ENCODE measurements at places on chromosomes 3 and 15.

DNA sequence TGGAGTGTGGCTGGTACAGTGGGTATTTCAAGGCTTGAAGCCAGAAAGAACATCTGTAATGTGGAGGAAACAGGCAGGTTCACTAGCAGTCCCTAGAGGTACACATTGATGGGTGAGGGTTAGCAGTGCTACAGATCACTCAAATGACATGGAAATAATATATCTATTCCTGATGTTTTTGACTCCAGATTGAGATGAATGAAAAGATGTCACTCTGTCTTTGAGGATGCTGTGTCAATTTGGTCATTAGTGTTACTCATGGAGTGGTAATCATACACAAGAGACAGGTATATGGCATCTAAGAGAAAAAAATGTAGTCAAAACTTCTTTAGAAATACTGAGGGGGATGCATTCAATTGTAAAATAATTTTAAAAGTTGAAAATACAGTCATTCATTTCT lies 135.1 kb downstream of the ZIC1 start:
- no peak for DNase-seq

GRCh38 chr3:168091941-168092340 lies 3.8 kb downstream of the GOLIM4 start:
- no peak for DNase-seq

- DNase-seq = no peak
Observed at GRCh38 chr15:64969401-64969800, 20.3 kb downstream of the SPG21 start.

DNA sequence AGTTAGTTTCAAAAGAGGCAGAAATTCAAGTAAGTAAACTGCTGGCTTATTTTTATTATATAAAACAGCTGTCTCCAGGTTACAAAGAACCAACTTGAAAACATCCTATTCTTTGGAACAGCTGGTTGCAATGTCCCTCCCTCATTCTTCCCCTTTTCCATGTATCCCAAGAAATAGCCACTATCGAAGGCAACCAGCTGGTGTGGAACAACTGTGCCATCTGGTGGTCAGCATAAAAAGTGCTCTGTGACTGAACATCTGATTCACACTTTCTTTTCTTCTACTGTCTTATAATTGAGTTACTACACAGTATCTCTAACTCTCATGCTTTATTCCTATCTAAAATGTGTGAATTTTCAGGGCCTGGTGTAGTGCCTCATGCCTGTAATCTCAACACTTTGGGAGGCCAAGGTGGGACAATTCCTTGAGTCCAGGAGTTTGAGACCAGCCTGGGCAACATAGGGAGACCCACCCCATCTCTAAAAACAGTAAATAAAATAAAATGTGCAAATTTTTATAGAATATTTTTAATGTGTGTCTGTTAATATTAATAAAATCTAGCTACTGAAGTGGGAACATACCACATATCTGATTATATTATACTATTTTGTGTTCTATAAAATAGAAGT lies 9.6 kb downstream of the OSBPL11 start:
- DNase-seq = peak; percentile 71

DNA sequence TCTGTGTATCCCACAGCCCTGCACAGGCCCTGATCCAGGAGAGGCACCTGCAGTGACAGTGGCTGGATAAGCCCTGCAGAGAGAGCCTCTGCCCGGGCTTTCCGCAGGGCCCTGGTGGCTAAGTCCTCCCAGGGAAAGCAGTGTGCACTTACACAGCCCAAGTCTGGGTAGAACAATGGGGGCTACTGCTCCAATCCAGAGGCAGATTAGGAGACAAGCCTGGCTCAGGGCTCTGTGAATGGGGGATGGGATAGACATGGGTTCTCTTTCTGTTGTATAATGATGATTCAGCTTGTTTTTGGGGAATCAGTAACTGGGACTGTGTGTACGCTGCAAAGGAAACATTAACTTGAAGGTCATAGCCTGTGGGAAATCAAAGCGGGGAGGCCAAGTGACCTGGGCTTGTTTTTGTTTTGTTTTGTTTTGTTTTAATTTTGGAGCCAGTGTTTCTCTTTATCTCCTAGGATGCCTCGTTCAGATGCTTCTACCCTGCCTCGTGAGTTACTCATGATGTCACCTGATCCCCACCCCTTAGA lies 4.1 kb upstream of the ALDH1L1 start:
- no peak for DNase-seq

- no peak for DNase-seq
Observed at GRCh38 chr3:127042634-127043033, 59.7 kb downstream of the PLXNA1 start.

DNA sequence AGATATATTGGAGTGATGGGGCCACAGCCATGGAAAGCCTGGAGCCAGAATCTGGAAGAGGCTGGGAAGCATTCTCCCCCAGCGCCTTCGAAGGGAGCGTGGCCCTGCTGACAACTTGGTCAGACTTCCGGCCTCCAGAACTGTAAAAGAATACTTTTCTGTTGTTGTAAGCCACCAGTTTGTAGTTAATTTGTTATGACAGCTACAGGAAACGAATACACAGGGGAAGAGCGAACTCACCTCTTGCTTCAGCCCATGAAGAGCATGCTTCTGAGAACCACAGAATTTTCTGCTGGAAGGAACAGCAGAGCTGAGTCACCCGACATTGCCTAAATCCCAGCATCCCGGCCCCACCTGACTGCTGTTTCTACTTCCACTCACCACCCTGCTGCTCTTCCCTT lies 501.7 kb downstream of the SHQ1 start:
- DNase-seq = peak; percentile 94

- peak; percentile 30 for DNase-seq
Observed at GRCh38 chr15:48579945-48580671, 65.4 kb downstream of the FBN1 start.

- DNase-seq = no peak
Observed at GRCh38 chr3:169354774-169355501, 308.6 kb downstream of the MECOM start.

DNA sequence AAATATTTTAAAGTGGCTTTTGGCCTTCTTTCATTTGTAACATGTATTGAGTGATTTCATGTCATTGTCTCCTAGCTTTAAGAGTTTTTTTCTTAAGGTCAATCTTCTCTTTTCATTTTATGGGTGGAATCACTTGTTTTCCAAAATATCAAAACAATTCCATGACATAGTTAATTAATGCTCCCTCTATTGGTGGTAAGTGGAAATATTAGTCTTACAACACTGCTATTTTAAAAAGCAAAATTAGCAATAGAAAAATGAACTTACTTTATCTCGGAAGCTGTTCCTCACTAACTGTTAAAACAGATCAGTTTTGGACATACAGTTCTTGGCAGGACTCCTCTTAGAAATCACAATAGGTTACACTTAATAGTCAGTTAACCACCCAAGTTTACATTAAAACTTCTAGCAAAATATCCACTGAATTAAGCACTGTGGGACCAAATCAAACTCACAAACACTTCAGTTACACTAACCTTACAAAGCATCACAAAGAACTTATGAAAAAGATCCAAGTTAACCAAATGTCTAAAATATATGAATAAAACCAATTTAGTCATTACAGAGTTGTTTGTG lies 42.4 kb downstream of the TIGIT start:
- DNase-seq = no peak

GRCh38 chr3:178342111-178342510 lies 194.1 kb upstream of the KCNMB2 start:
- DNase-seq = peak; percentile 17

- no peak for DNase-seq
Observed at GRCh38 chr15:40269604-40270003, 13.3 kb downstream of the ANKRD63 start.

DNA sequence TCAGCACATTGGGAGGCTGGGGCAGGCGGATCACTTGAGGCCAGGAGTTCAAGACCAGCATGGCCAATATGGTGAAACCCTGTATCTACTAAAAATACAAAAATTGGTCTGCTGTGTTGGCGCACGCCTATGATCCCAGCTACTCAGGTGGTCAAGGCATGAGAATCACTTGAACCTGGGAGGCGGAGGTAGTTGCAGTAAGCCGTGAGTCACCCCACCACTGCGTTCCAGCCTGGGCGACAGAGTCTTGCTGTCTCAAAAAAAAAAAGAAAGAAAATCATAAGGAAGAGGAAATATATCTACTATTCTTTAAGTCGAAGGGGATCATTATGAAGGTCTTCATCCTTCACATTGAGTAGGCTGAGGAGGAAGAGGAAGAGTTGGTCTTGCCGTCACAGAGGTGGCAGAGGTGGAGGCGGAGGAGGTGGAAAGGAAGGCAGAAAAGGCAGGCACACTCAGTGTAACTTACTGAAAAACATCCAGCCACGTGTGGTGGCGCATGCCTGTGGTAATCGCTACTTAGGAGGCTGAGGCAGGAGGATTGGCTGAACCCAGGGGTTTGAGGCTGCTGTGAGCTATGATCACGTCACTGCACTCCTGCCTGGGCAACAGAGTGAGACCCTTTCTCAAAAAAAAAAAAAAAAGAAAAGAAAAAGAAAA lies 14.2 kb downstream of the CSK start:
- no peak for DNase-seq

DNA sequence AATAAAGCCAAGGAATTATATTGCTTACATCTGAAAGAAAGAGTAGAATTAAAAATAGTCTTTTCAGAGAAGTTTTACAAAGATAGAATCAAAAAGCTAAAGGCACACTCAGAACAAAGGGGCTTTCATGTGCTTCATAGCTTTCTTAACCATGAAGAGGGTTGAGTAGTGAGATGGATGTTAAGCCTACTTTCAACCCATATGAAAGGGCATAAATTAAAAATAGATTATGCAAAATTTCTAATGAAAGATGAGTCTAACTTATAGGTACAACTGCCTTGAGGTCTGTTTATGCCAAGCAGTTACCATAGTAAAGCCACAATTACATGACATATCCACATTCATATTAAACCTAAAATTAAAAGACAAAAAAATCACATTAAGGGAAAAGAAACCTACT lies 223.3 kb upstream of the ARHGEF26 start:
- no peak for DNase-seq

DNA sequence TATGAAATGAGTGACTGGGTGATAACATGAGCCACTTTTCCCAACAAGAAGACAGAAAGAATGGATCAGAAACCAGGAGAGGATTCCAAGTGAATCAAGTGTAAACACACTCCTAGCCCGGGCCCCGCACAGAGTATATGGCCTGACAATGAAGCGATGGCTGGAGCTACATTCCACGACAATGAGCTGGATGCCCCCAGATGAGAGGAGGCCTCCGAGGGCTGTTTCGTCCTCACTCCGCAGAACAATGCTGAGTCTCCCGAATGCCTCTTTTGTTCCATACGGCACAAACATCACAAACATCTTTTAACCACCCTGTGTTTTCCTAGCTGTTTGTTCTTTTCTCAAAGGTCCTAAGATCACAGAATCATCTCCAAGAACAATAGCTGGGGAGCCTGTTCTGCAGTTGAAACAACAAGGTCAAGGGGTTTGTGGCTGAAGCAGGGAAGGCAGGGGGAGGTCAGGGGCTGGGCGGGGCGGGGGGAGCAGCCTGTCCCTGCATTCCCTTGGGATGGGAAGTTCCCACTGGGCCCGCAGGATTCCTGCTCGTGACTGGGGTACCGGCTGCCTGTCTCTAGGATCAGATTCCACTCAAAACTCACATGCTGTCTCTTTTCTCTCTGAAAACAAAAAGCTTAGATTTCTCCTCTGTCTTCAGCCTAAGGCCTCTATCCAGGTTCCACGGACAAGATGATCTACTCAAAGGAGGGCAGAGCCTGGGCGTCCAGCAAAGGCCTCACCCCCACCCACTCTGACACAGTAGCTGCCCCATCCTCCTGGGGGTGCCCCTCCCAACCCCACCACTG lies 151.3 kb downstream of the XXYLT1 start:
- peak; percentile 94 for DNase-seq

DNA sequence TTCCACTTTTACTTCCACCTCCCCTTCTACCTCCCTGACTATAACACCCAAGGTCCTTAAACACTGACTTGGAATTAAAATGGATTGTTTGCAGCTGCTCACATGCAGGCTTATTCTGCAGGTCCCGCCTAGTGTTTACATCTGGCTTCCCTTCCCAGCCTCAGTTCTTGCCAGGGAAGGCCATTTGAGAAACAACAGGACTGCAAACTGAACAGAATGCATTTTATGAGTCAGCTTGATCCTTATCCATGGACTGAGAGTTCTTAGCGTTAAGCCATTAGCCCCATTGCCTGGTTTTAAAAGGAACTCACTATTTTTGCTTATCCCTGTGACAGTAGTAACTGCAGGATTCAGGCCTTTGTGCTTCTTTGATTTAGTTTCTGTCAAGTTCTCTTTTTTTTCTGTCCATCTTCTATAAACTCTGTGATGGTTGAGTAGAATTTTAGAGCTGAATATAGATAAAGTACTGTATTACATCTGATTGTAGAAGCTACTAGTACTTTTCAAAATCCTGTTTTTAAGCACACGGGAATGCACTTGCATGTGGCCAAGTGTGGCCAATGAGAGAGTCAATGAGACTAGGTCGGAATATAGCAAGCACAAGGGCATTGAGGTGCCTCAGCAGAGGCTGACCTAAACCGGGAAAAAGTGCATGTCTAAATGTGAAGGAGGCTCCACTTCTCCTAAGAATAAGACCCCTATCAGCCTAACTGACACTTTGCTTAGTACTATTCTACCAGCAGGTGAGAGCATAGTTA lies 106.4 kb downstream of the TUSC7 start:
- no peak for DNase-seq

- DNase-seq = peak; percentile 51
Observed at GRCh38 chr3:155753038-155753639, 8.3 kb upstream of the PLCH1 start.

GRCh38 chr15:73598530-73599160 lies 34.5 kb downstream of the NPTN start:
- DNase-seq = no peak

- DNase-seq = peak; percentile 78
Observed at GRCh38 chr15:29805043-29805707, 17.1 kb downstream of the TJP1 start.

- no peak for DNase-seq
Observed at GRCh38 chr15:101183226-101183930, 68.5 kb downstream of the CHSY1 start.

DNA sequence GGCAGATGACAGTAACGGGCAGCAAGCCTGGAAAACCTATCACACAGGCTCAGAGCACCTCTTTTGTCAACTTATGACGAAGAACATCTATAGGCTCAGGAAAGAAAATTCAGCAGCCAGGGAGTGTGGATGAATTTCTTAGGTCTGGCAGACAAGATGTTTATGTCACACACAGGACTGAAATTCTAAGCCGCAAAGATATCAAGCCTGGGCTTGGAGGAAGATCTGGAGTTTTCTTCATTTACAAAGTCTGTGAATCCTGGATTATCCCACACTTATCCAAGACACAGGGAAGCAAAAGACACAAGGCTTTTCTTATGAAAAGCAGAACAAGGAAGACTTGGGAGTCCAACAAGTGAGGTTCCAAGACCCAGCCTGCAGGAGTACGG lies 23.4 kb upstream of the CHCHD6 start:
- DNase-seq = no peak

Measured in M059J (cell line).